Activated CD8-positive, alpha-beta memory T cell treated with anti-CD3 and anti-CD28 coated beads for 1 hour (primary cell): ENCODE measurements at places on chromosomes 6 and 20.

GRCh38 chr6:53928641-53929040 is 133.8 kb downstream of the LRRC1 start:
- no peak for DNase-seq

GRCh38 chr6:156348424-156348823 is 428.8 kb upstream of the ARID1B start:
- no peak for DNase-seq

GRCh38 chr6:118029967-118030366 is 122.9 kb downstream of the SLC35F1 start:
- no peak for DNase-seq

GRCh38 chr6:138004430-138005287 is 102.6 kb downstream of the PERP start:
- DNase-seq = no peak

GRCh38 chr6:52513464-52513863 is 63.4 kb downstream of the TRAM2 start:
- DNase-seq = no peak

GRCh38 chr6:37801605-37801940 is 18.0 kb upstream of the ZFAND3 start:
- DNase-seq = no peak

GRCh38 chr6:162343198-162343935 is 384.2 kb downstream of the PRKN start:
- no peak for DNase-seq

- DNase-seq = no peak
Measured at GRCh38 chr6:111812060-111813038, 60.9 kb downstream of the FYN start.

- no peak for DNase-seq
Measured at GRCh38 chr20:63317601-63318291, 24.8 kb downstream of the COL20A1 start.

- no peak for DNase-seq
Measured at GRCh38 chr20:25695532-25696370, 902 bp downstream of the ZNF337 start.

GRCh38 chr6:88050140-88050818 is 2.6 kb downstream of the SPACA1 start:
- DNase-seq = no peak

DNA sequence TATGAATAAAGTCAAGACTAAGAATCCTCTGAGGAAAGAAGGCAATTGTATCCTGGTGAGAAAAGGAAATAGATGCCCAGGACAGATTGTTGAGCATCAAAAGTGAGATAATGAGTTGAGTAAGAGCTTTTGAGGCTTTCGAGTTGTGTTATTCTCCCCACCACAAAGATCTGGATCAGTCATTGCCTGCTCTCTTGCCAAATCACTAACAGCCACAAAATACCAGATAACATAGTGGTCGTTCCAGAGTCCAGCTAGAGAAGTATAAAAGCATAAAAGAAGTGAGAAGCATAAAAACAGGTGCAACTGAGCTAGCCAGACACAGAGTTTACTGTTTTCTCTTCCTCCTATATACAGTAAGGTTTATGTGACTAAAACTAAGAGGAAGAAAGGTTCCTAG is 4.9 kb downstream of the SPINT4 start:
- DNase-seq = no peak

DNA sequence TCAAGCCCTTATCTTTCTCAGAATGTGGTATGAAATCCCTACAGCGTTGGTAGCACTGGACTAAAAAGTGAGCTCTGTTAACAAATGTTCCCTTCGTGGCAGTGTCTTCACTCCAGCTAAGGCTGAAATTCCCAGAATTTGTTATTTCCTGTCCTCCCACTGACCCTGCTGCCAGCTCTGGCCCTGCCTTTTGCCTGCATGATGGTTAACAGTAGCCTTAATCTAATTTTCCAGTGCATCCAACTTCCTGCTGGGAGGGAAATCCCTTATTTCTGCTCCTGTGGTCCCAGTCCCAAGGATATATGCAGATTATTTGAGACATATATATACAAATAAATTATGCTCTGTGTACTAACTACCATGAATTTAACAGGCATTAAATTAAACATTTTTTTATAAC is 157.2 kb upstream of the CARMIL1 start:
- DNase-seq = no peak

DNA sequence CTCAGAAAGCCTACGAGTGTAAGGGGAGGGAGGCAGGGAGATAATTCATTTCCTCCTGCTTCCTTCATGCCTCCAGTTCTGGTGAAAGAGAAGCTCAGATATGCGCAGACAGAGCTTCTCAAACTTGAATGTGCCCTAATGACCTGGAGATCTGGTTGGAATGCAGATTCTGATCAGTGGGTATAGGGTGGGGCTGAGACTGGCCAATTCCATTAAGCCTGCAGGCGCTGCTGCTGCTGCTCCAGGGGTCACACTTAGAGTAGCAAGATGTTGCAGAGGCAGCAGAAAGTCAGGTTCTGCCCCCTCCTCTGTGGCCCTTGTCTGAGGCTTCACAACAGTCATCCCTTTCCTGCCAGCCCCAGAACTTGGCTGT is 161.0 kb downstream of the DHX35 start:
- DNase-seq = no peak

DNA sequence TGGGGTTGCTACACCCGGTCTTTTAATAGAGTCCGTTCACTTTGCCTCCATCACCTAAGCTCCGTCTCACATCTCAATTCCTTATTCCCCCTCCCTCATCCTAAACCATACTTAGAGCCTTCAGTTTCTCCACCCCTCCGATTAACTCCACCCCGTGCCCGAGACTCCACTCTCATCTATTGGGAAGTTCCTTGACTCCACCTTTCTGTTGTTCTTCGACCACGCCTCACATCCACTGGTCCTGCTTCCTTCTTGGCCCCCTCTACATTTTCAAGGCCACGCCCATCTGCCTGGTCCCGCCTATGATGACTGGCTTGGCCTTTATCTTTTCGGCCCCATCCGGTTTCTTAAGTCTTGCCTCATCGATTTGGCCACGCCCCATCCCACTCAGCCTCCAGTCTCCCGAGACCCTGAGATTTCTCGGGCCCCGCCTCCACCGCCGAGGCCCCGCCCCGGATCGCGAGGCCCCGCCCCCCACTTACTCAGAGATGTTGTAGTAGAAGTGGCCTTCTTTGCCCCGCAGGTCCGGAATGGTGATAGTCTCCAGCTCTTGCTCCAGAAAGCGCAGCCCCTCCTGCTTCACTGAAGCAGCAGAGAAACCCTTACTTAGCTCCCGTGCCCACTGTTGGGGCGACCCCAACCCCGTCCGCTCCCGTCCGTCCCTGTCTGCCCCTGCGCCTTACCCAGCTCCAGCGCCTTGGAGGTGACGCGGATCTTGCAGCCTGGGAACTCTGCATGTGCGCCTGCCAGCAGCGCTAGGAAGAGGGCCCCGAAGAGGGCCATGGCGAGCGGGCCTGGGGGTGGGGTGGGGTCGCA is 1.1 kb downstream of the PLTP start:
- peak; percentile 81 for DNase-seq

DNA sequence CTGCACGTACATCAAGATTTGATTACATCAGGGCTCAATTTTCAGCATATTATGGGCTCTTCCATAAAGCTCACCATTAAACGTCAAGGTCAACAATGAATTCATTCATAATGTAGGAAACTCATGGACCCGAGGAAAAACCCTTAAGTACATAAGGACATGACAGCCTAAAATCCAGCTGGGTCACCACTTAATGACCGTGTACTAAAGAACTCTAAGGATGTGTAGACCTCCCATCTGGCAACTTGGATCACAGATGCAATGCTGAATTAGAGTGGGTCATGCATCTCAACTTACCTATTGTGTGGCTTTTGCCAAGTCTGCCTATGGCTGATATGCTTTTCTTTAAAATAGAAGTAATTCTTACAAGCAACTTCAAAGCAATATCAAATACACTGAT is 26.7 kb upstream of the DEFB112 start:
- no peak for DNase-seq

GRCh38 chr6:153090241-153090930 is 40.7 kb downstream of the RGS17 start:
- DNase-seq = no peak

GRCh38 chr6:89536231-89536630 is 102.3 kb downstream of the LYRM2 start:
- DNase-seq = no peak

DNA sequence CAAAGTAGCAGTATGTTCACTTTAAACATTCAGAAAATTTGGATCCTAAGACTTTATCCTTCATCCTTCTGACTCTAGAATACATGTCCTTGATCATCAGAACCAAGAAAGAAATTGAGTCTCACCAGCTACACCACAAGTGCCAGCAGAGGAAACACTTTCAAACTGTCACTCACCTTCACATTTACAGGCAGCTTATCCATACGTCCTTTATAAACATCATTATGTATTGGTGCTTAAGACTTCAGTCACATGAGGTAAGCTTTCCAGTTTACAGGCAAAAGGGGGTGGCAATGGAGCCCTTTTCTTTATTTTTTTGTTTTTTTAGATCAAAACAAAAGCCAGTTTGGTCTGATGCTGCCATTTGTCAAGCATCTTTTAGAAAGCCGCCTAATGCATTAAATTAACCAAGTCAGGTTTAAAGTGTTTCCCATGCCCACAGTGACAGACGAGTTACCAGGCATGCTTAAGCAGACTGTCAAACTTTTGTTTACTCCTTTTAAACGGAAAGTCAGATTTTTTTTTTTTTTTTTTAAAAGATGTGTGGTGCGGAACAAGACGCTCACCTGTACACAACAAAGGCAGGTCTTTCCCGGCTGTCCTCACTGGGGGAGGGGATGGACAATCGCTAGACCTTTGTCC is 952 bp upstream of the BRPF3 start:
- no peak for DNase-seq

- no peak for DNase-seq
Measured at GRCh38 chr20:45100563-45101245, at the start of gene KCNS1. TSS of gene KCNS1 (minus strand) at chr20:45101127. CDS start at chr20:45099236, 1,891 bp downstream.

- no peak for DNase-seq
Measured at GRCh38 chr6:41840326-41840725, 52.8 kb downstream of the TOMM6 start.

GRCh38 chr6:6775074-6775473 is 186.6 kb downstream of the LY86 start:
- DNase-seq = no peak

GRCh38 chr6:167219967-167220512 is 62.3 kb upstream of the GPR31 start:
- DNase-seq = no peak

DNA sequence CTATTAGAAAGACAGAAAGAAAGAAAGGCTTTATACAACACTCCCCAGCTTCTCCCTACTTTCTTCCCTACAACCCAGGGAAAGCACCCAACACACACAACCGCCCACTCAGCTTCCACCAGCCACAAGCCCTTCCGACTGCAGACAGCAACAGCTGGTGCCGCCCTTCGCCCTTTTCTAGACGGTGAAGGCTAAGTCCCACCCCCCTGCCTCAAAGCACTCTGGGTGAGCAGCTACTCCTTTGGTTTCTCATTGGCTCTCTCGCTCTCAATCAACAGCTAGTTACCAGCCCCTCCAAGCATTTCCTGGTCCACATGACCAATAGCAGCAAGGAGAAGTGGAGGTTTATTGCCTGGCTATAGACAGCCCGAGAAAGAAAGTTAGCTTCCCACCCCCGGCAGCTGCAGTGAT is 230.1 kb upstream of the MOCS1 start:
- no peak for DNase-seq

DNA sequence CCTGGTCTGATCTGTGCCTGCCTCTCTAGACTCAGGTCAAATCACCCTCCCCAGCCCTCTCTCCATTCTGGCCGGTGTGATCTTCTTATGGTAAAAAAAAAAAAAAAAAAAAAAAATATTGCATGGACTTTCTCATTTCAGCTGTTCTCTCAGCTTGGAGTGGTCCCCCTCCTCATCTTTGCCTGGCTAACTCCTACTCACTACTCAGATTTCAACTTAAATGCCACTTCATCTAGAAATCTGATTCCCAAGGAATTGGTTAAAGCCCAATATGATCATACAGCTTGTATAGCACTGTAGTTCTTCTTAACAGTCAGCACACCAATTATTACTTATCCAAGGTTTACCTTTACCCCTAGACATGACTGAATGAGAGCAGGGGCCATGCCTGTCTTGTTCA is 105.9 kb upstream of the CARMIL1 start:
- DNase-seq = no peak

- no peak for DNase-seq
Measured at GRCh38 chr20:21147593-21147992, 21.7 kb downstream of the KIZ start.

DNA sequence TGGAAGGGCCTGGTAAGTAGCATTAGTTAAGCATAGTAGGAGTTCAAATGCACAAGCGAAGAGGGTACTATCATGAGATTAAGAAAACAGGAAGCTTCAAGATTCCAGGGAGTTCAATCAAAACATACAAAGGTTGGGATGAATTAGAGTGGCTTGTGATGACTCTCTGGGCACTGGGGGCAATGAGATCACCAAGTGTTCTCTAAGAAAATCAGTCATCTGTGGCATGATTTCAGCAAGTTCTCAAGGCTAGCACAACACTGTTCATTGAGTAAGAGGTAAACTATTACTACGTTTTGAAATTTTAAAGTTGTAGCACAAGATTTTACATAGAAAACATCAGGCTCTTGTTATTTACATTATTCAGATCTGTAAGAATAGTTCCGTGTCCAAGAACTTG is 139.7 kb upstream of the FLRT3 start:
- no peak for DNase-seq

DNA sequence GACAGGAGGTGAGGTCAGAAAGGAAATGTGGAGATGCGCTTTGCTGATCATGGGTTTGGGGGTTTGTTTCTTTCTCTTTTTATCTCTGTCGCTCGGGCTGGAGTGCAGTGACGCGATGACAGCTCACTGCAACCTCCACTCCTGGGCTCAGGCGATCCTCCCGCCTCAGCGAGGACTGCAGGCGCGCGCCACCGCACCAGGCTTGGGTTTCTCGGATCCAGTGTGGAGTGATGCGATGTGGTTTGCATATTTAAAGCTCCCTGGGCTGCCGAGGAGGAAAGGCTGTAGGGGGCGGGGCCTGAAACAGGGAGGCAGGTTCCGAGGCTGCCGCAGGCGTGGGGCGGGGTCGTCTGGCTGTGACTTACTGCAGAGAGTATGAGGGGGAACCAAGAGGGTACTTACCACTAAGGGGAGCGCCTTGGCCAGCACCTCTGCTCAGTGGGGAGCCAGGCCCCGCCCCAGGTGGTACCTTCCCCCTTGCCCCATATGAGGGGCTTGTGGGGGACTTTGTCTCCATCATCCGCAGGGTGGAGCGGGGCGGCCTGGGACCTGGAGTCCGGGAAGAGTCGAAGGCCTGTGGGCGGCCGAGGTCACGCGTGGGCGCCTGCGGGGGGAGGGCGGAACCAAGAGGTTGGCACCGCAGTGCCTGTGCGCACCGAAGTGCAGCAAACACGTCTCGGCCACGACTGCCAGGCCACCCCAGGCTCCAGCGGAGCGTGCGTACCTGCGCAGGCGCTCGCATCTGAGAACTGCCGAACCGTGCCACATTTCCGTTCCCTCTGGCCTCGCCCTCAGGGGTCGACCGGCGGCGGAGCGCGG is 12.7 kb upstream of the BAK1 start:
- DNase-seq = peak; percentile 33
